MCF 10A (cell line): ENCODE measurements at places on chromosomes 1 and 21. TPM values are rescaled to one million over a fixed set of nuclear protein-coding genes. Genes with fewer than 3 reads are reported as not detected.
A peak's percentile ranks its signal among the peaks of the same experiment; 100 is the strongest.

- H3K27me3 ChIP-seq, result no peaks in the 10 kb centered on the region
- H3K36me3 ChIP-seq, result no peaks in the 10 kb centered on the region
Measured at GRCh38 chr1:107363154-107363553, 222.3 kb downstream of the NTNG1 start.

GRCh38 chr1:23575226-23575810 lies 16.0 kb upstream of the ID3 start:
- no peaks in the 10 kb centered on the region for H3K27me3 ChIP-seq
- no peak for DNase-seq
- H3K4me3 ChIP-seq, result no peak overlapping the region
- H3K4me1 ChIP-seq, result peaks cover 22% of the 10 kb centered on the region

DNA sequence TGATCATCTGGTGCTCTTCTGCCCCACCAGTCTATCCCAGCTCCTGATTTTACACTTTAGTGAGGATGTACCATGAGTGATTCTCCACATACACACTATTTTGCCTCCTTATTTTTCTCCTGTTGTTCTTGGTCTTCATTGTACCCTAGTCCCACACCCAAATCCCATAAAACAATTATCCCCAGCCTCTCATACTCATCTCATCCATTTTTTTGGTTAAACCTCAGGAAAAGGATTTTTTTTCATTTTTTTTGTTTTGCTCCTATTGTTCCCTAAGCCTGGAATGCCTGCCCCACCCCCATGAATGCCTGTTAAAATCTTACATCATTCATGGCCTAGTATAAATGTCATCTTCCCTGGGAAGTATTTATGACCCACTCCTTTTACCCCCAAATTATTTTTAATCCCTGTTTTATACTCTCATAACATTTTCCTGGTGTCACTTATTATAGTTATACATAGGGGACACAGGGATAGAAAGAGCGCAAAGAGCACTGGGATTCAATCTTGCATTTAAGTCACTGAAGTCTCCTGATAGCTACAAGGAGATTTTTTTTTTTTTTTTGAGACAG lies 4.9 kb upstream of the LINGO4 start:
- no peak overlapping the region for H3K27ac ChIP-seq
- no peaks in the 10 kb centered on the region for H3K36me3 ChIP-seq
- peaks cover 36% of the 10 kb centered on the region for H3K27me3 ChIP-seq
- DNase-seq, result no peak
- H3K4me3 ChIP-seq, result no peak overlapping the region

DNA sequence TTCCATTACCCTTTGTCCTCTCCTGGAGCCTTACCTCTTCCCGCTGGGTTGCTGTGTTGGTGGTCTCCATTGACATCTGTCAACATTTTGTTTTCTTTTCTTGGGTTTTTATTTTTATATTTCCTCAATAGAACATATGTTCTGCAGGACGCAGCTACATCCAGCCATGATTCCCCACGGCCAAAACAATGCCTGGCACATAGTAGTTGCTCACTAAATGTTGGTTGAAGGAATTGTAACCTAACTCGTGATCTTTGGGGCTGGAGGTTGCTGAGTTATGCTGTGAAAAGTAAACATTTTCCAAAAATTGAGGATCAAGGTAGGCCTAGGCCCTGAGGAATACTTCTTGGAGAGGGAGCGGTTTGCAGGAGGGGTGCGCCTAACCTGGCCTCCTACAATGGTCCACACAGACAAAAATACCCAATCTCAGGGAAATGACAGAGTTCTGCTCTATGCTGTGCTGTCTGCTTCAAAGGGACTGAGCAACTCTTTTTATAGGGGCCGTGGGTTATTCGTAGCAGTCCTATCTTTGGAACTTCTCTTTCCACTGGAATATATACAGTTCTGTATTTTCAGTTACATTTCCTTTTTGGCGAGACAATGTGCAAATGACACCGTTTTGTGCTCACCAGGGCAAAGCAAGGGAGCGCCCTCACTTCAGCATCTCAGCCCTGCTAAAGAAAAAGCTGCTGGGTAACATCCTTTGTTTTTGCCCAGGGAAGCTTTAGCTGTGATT lies 1.4 kb downstream of the PDPN start:
- H3K4me1 ChIP-seq, result peaks cover 21% of the 10 kb centered on the region
- H3K27ac ChIP-seq, result peak overlapping the region; percentile 89
- H3K36me3 ChIP-seq, result peaks cover 22% of the 10 kb centered on the region
- H3K27me3 ChIP-seq, result no peaks in the 10 kb centered on the region

NKAIN1 gene
- 0.12 TPM in 1 of 2 replicates, not detected in the other for total RNA-seq
